Brain microvascular endothelial cell (primary cell): ENCODE measurements at places on chromosomes 2 and 18.

DNA sequence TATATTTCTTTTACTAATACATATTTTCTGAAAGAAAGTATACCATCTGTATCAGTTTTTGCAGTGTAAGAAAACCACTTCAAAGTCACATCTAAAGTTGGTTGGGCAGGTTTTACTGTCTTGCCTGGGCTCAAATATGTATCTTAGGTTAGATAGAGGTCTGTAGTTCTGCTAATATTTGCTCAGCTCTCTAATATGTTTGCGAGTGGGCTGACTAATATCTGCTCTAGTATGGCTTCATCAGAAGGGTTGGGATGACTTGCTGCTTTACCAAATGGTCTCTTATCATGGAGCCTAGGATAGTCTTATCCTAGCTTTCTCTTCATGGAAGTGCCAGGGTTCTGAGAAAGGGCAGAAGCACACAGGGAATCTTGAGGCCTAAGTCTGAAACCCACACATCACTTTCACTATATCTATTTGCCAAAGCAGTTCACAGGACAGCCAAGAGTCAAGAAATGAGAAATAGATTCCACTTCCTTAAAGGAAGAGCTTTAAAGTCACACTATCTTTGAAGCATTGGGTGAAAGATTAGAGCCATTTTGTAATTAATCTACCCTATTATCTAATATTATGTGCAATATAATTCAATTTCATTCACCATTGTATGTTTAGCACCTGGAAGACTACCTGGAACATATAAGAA is 610.0 kb downstream of the KCNJ3 start:
- DNase-seq: no peak

DNA sequence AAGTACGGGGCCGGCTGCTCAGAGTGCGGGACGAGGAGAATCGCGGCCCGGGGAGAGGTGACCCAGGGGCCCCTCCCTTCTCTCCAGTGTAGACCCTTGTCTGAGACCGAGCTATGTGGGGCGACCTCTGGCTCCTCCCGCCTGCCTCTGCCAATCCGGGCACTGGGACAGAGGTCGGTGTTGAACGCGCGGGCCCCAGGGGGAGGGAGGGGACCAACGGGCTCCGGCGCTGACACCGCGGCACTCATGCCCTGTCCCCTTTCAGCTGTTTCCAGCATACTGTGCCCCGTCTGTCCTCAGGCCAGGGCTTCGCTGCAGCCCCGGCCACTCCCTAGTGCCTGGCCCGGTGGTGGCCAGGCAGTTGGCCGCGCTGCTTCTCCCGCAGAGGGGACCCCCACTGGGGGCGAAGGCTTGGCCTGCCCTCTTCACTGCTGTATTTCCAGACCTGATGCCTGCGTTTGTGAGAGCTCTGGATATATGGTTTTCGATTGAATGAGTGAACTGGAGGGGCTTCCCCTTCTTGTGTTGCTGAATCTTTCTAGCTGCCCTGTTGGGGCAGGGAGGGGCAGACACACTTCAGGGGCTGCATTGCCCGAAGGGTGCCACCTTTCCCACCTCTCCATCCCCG is 809 bp downstream of the DBI start:
- no peak for DNase-seq

GRCh38 chr18:48801728-48802542 is 148.8 kb downstream of the SMAD7 start:
- no peak for DNase-seq

GRCh38 chr2:165790466-165790865 is 3.6 kb downstream of the GALNT3 start:
- no peak for DNase-seq

- DNase-seq: no peak
These were observed 766.4 kb upstream of the ID2 start for GRCh38 chr2:7915302-7916091.
